Left lung (tissue), 14 donors: ENCODE measurements at places on chromosomes 5 and 9. TPM values are rescaled to one million over a fixed set of nuclear protein-coding genes. Genes with fewer than 3 reads are reported as not detected.

The FOXD4L5 gene
- 0.24 TPM for total RNA-seq

The SLCO6A1 gene
- total RNA-seq, result not detected

The PITX1 gene
- total RNA-seq, result 0.18 TPM

The GRXCR2 gene
- not detected for total RNA-seq

The DBH gene
- 0.08 TPM for total RNA-seq

The CDC25C gene
- total RNA-seq, result 2.0 TPM
